Chondrocyte (in vitro differentiated cells): ENCODE measurements at places on chromosomes 13 and 19. TPM values are rescaled to one million over a fixed set of nuclear protein-coding genes. Genes with fewer than 3 reads are reported as not detected.

DNA sequence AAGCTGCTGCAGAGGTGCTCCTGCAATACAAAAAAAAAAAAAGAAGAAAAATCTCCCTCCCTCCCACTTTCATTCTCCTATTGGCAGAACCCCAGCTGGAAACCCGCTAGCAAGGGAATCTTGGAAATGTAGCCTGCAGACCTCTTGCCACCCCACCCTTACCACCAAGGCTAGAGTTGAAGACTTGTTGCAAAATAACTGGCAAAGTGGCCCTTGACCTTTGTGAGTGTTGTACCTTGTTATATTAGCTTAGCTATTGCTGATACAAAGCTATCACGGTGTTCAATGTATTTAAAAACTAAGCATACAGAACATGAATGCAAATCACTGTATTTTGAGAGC is 57.5 kb upstream of the KCTD4 start:
- no peak for DNase-seq

The IQCN gene
- total RNA-seq = 1.6 to 4.0 TPM (median 2.4 TPM) in 3 replicates

- no peak for DNase-seq
Measured at GRCh38 chr19:16175954-16176353, 2.6 kb upstream of the CIB3 start.

GRCh38 chr13:92362717-92363116 is 863.9 kb upstream of the GPC6 start:
- DNase-seq = no peak

The URAD gene
- total RNA-seq = not detected in 3 replicates

DNA sequence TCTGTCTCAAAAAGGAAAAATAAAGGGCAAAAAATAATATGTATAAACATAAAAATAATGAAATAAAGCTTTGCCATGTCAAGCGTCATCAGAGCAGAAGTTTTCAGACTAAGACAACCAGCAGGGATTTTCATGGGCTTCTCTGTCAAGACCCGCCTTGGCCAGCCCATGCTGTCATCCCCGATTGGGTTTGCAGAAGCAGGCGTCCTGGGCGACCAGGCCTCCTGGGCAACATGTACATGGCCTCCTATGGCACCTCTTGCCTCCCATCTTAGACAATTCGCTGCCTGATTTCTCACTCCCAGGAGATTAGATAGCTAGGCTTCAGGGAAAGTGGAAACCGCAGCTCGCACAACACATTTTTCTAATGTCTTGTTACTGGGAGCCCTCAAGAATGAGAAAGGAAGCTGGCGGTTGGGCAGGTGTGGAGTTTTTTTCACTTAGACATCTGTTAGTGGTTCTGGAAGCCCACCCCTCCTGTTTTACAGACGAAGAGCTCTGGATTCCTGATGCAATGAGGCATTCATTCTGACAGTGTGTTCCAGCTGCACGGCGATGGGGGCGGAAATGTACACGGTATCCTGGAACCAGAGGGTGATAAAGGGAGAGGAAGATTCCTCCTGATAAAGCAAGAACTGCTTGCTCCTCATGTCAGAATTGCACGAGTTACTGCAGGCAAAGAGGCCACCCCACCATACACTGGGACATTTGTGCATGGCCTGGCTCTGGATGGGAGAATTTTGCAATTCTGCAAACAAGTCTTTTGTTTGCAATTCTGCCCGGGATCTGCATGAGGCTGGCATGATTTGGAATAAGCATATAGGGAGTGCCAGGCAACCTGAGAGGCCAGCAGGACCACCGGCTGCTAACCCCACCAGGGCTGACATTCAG is 47.4 kb upstream of the KATNAL1 start:
- no peak for DNase-seq

The CCDC122 gene
- 5.5 to 8.3 TPM (median 7.3 TPM) in 3 replicates for total RNA-seq

The TSHZ3 gene
- 15.3 to 23.3 TPM (median 17.0 TPM) in 3 replicates for total RNA-seq

DNA sequence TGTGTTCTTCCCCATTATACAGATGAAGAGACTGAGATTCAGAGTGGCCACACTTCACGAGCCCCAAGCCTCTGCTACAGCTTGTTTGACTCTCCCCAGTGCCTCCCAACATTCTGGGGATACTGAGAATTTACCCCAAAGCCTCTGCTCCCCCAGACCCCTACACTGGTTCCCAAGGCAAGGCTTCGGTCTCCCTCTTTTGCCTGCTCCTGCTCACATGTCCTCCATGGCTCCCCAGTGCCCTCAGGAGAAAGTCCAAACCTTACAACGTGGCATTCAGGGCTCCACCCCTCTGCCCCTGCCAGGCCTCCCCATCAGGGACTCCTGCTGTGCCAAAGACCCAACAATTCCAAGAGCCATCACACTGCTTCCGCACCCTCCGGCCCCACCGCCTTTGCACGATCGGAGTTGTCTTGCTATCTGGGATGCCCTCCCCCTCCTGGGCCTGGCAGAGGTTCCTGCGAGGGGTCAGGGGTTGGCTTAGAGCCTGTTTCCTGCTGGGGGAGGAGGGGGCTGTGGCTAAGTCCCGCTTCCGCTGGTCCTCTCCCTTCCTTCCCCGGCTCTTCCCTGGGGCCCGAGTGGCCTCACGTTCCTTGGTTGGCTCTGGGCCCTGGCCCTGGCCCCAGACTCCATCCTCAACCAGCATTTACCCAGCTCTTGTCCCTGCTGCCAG is 15.4 kb downstream of the GTPBP3 start:
- DNase-seq = no peak

DNA sequence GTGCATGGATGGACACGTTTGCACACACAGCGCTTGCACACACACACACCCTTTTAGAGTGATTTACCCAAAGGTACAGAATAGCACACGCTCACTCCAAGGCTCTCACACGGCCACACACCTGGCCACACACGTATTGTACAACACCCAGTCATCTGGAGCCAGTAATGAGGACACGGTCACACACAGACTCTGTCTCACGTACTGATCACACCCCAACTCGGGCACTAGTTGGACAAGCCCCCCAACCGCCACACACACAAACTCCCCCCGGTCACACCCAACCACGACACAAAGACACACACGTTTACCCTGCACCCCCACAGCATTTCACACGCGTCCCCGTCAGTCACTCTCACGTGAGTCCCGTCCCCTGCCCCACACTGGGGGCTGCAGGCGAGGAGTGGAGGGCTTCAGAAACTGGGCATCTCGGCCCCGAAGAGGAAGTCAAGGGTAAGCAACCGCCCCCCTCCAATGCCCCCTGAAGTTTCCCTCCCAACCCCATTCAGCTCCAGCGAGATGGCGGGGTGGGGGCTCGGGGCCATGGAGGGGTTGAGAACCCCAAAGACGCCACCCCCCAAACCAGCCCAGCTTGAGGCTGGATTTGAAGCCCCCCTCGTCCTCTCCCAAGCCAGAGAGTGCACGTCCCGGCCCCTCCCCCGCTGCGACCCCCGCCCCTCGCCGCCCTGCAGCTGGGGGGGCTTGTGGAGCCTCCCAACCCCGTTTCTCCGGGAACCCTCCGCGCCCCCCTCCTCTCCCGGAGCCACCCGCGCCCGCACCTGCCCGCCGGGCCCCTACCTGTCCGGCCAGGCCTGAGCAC is 599 bp downstream of the OLFM2 start:
- no peak for DNase-seq

GRCh38 chr13:30696278-30697176 is 38.8 kb upstream of the ALOX5AP start:
- DNase-seq = no peak

DNA sequence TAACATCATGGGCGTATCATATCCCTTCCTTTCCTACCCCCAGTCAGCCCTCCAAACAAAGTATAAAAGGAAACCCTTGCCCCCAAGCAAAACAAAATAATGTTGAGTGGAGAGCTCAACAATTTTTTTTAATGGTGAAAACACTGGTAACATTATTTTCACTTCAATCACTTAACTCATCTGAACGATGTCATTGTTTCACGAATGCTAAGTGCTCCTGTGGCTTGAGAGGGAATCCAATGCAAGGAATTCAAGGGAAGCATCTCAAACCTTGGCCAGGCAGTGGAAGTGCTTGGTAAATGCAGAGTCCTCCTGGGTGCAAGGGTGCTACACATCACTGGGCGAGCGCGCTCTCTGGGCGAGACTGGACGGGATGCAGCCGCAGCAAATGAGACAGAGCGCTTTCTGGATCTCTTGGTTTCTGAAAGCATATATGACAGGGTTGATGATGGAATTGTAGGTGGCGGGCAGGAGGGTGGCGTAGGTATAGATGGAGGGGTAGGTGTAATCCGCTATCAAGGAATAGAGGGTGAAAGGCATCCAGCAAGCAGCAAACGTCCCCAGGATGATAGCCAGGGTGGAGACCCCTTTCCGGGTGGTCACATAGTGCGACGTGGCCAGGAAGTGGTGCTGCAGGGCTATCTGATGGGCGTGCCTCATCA is 2.0 kb downstream of the GPR12 start:
- no peak for DNase-seq

DNA sequence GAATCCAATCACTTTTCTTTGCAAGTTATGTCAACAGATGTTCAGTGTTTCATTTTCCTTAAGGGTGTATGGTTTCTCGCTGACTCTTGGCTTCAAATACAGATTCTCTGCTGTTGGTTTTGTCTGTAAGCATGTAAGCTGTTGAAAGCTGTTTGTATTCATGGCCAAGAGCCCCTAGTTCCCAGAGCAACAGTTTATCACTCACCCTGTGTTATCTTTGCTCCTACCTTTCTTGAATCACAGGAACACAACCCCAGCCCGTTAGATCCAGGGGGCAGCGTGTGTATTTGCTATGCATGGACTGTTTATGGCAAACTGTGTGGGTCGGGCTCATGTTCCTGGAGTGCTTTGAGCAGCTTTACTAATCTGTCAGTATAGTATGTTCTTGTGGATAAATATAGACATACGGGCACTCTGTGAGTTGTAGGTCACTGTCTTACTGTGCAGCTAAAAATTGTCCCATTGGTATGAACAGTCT is 28.9 kb downstream of the FRY start:
- DNase-seq = no peak

DNA sequence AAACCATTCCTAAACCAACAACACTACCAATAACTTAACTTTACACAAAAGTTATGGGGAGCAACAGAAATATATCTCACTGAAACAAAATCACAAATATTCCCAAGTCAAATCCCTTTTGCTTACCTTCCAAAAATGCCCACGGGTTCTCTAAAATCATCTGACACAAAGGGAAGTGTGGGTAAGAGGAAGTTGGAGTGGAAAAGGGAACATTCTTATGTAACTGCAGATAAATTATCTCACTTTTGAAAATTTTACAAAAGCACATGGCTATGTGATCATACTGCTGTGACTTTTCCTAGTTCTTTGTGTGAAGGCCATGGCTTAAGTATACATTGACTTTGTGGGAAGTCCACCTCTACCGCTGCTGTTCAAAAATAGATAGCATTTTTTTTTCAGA is 350.5 kb downstream of the GPC6 start:
- DNase-seq = no peak

- DNase-seq = peak; percentile 88
Measured at GRCh38 chr19:954672-955494, 29.0 kb downstream of the ARID3A start.

The GNG7 gene
- total RNA-seq = 1.9 to 3.6 TPM (median 2.5 TPM) in 3 replicates

GRCh38 chr19:2983351-2984214 is 6.2 kb downstream of the TLE6 start:
- no peak for DNase-seq

GRCh38 chr13:98189841-98190505 is 12.9 kb upstream of the RNF113B start:
- no peak for DNase-seq

The OXGR1 gene
- not detected in 3 replicates for total RNA-seq

DNA sequence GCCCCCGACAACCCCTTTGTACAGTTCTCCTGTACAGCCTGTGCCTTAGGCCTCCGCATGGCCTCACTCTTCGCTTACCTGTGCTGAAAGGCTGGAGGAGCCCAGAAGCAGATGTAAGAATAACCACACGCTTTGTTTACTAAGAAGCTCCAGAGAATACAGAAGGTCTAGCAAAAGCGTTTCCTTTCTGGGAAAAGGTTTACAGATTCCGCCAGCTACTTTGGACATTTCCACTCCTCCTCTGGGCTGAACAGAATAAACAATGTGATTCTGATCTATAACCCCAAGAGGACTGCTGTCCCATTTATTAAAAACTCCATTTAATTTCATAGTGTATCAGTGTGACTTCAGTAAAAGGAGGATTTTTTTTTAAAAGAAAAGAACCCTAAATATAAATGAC is 339.2 kb downstream of the DNAJC15 start:
- no peak for DNase-seq
